ENCODE measurements at places on chromosomes 4 and X.

DNA sequence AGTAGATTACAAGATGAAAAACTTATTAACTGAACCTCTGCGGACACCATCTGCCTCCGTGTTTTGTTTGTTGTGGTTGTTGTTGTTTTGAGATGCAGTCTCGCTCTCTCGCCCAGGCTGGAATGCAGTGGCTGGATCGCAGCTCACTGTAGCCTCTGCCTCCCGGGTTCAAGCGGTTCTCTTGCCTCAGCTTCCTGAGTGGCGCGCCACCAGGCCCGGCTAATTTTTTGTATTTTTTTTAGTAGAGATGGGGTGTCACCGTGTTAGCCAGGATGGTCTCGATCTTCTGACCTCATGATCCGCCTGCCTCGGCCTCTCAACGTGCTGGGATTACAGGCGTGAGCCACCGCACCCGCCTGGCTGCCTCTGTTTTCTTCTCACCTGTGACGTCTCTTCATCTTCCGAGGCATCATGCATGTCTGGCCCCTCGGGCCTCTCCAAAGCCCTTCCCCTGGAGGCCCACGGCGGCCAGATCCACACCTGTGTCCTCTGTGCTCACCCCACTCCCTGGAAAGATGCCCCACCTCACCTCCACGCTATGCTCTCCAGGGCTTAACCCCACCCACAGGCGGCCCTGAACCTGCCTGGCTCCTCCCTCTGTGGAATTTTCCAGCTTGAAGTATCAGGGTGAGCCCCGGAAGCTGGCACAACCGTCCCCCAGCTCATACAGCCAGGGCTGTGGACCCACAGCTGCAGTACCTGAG, 77.0 kb upstream of the MXD4 start:
- no peak for DNase-seq

DNA sequence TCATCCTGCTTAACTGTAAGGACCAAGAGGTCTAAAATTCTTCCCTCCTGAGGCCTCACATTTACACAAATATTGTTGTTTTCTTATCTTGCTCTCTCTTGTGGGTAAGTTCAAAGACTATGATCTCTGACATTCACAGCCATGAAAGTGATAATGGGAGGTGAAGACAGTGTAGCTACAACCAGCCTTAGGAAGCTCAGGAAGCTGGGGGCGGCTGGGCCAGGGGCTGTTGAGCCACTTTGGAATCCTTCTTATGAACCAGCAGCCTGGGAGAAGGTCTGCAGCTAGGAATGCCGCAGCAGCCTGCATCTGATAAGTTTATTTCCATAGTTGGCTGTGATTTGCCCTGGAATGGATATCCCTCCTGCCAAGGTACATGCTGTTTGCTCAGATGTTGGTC, 316.2 kb downstream of the STIM2 start:
- no peak for DNase-seq

- no peak for DNase-seq
Observed at GRCh38 chr4:27490315-27490714, 629.7 kb downstream of the STIM2 start.

DNA sequence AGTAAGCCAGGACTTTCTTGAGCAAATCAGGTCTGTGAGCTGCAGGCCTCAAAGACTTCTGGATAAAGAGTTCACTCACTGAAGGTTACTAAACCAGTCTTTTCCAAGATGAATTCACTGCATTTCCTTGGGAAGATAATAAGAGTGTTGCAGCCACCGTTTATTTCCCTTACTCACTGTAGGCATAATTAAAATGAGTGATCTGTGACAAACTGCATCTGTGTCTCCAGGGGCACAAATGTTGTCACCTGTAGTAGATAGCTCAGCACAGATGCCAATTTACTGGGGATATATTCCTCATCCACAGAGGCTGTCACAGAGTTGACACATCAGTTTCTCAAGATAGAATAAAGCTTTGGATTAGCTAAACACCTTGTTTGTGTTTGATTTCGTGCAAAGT, 580.2 kb downstream of the SPRY1 start:
- DNase-seq, result no peak

DNA sequence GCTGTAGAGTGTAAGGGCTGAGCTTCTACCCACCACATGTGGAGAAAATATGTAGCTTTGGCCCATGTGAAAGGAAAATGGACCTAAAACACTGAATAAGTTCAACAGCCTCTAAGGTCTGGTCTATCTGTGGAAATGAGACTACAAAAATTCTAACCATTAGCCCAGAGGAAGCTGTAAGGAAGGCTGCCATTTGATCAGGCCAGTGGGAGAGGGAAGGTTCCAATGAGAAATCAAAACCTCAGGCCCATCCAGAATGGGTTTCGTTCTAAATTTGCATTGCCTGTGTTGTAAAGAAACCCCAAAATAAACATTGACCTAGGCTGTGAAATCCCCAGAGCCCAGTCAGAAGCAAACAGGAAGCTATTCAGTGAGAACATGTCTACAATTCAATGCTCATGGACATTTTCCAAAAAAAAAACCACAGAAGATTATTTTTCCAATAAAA, 320.4 kb upstream of the SLC7A11 start:
- no peak for DNase-seq
